ENCODE measurements at places on chromosomes 11 and 22.
A peak's percentile ranks its signal among the peaks of the same experiment; 100 is the strongest.

DNA sequence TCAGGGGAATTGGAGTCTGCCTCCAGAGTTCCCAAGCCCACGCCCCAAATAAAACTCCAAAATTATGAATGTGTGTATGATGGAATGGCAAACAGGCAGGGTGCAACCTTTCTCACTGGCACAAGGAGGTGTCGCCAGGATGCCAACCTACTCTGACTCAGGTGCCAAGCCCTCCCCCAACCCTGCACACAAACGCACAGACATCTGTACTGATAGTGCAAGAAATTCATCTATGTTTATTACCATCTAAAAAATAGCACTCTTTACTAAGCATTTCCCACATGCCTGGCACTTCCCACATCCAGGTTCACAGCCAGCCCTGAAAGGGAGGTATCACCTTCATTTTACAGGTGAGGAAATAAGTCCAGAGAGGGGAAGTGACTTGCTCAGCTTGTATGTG is 1.2 kb downstream of the PLA2G3 start:
- DNase-seq: no peak

DNA sequence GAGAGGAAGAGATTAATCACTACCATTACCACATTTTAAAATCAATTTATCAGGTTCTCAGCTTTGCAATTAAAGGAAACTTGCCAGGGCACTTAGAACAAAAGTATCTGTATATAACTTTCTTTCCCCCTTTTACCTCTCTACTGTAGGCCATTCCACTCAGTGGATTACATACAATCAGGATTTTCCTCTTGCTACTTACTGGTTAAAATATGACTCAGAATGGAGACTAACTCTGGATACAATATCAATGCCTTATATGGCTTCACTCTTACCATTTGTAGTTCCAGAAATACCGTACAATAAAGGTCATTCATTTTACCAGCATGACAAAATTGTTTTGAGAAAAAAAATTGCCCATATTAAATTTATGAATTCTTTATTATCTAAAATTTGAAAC is 706.8 kb downstream of the KCNA4 start:
- DNase-seq: no peak

GRCh38 chr22:37632174-37633088 is 7.0 kb upstream of the SH3BP1 start:
- DNase-seq: peak; percentile 21

DNA sequence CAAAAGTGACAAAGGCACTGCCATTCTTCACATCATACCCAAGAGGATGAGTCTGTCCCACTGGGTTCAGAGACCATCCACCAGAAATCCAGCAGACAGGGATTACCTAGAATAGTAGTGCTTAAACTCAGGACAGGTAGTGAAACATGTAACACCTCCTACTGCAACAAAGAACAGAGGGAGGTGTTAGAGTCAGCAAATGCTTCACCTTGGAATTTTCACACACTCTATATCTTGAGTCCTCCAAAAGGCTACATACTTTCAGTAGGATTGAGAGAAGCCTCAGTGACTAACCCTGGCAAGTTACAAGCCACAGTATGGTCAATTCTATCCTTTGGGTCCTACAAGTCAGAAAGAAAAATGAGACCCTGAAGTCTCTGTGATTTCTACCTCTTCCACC is 6.0 kb upstream of the CAVIN3 start:
- no peak for DNase-seq

- DNase-seq: peak; percentile 40
Measured at GRCh38 chr22:32202539-32203180, 2.2 kb downstream of the RFPL2 start.

DNA sequence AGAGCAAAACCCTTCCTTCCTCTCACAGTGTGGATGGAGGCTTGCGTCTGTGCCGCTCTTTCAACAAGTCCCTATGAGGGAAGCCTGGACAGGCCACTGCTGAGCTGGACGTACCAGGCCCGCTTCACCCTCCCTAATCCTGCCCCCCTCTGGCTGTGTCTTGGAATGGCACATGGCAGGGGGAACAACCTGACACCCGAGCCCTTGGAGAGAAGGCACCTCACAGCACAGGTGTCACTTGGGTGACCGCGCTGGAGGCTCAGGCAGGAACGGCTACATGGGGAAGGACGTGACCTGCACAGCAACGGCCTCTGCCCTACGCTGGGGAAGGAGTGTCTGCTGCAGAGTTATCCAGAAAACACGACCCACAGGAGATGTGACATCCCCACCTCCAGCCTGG is 11.0 kb downstream of the CARS1 start:
- no peak for DNase-seq
